ENCODE measurements at places on chromosomes 4 and X. TPM values are rescaled to one million over a fixed set of nuclear protein-coding genes. Genes with fewer than 3 reads are reported as not detected.

DNA sequence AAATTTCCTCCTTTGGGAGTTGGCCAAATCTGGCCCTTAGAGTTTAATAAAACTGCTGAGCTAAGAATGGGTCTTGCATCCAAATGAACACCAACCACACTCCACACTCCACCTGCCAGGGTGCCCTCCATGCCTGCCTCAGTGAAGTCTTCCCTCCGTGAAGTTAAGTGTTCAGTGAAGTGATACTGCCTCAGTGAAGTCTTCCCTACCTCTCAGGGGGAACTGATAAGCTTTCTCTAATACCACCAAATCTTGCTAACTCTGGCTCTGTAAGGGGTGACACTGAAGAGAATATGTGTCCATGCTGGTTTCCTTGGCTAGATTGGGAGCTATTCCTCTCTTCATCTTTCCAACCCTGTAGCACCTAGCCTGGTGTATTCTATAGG lies 27.9 kb downstream of the MED28 start:
- no peak for DNase-seq

DNA sequence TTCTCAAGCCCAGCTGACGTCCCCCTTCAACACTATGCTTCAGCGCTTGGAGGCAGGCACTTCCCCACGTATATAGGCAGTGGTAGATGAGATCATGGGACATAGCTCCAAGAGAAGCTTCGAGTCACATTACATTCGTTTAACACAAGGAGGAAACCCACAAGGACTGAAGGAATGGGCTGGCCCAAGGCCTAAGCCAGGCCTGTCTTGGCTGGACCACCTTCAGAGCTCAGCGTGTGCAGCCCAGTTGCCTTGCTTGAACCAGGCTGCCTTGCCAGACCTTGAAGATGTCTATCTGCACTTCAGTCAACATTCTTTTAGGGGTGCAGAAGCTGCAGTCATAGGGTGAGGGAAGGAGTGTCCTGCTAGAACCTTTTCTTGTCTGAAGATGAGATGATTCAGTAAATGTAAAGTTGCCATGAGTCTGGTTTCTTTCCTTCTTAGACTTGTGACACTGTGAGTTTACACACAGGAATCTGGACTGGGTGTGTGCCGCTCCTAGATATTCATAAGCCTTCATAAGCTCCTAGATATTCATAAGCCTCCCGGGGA lies 144.1 kb upstream of the RBPJ start:
- no peak for DNase-seq

DNA sequence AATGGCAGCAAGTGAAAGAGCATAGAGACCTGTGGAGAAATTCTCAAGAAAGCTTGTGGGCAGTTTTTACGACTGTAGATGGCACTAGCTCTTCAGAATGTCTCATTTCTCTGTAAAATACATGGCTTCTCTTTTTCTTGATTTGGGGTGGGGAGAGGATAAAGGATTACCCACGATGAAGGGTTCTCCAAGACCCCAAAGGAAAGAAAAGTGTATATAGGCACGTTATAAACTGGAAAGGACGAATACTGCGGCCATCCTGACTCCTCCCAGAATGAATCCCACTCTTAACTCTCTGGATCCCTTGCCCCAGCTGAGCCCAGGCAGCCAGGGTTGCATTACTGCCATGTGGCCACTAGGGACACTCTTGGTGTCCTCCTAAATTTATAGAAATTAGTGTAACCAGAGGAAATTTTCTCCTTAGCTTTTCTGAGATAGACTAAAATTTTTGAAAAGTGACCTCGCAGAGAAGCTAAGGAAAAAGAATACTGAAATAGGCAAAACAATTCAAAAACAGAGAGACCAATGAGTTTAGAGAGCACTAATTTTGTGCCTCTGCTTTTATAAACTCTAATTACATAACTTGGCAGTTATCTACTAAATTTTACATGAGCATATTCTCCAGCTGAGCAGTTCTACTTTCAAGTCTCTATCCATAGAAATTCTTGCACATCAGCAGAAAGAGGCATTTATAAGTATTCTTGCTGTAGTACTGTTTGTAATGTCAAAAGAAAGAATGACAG lies 37.8 kb upstream of the PCDH19 start:
- DNase-seq, result no peak

DNA sequence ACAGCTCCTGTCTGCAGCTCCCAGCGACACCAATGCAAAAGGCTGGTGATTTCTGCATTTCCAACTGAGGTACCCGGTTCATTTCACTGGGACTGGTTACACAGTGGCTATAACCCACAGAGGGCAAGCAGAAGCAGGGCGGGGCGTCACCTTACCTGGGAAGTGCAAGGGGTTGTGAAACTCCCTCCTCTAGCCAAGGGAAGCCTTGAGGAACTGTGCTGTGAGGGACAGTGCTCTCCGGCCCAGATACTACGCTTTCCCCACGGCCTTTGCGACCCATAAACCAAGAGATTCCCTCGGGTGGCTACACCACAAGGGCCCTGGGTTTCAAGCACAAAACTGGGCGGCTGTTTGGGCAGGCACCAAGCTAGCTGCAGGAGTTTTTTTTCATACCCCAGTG lies 218.9 kb downstream of the PPP3CA start:
- no peak for DNase-seq

DNA sequence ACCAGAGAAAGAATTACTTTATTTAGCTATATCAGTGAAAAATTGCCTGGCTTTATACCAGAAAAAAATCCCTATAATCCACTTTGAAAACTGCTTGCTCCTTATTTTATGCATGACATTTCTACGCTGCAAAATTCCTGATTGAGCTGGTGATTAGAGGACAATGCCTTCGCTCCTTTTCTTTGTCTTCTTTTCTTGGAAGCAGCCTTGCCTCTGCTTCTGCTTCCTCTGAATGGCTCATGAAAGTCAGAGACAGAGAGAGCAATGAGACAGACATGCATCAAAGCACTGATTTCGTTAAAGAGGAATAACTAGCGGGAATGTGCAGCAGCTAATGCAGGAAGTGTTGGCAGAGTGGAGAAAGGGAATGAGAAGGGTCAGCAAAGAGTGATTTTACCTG lies 294.3 kb upstream of the IGFBP7 start:
- no peak for DNase-seq

GRCh38 chr4:154457471-154457870 lies 34.1 kb downstream of the DCHS2 start:
- no peak for DNase-seq

- DNase-seq, result no peak
These were observed 139.6 kb downstream of the IQCM start for GRCh38 chr4:149676076-149676475.

DNA sequence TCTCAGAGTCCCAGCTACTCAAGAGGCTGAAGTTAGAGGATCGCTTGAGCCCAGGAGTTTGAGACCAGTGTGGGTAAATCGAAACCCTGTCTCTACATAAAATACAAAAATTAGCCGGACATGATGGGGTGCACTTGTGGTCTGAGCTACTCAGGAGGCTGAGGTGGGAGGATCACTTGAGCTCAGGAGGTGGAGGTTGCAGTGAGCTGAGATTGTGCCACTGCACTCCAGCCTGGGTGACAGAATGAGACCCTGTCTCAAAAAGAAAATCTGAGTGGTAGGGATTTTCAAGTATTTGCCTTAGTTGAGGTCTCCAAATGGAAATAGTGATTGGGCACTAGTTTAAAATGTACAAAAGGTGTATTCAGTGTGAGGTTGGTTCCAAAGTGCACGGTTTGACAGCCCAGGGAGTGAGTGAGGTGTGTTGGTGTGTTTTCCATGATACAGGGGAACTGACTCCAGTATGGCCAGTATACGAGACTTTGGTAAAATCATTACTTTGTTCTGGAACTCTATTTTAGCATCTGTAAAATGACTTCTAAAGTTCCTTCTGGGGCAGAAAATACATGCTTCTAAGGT lies 13.8 kb downstream of the ADD1 start:
- DNase-seq, result no peak

DNA sequence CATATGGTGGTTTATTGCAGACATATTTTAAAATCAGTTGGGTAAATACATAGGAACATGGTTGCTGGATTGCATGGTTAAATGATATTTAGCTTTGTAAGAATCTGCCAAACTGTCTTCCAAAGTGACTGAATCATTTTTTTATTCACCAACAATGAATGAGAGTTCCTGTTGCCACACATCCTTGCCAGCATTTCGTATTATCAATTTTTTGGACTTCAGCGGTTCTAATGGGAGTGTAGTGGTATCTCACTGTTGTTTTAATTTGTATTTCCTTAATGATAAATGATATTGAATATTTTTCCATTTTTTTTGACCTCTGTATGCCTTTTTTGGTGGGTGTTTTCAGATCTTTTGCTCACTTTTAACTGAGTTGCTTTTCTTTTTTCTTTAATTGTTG lies 1.4 kb upstream of the MTHFD2L start:
- DNase-seq, result no peak

DNA sequence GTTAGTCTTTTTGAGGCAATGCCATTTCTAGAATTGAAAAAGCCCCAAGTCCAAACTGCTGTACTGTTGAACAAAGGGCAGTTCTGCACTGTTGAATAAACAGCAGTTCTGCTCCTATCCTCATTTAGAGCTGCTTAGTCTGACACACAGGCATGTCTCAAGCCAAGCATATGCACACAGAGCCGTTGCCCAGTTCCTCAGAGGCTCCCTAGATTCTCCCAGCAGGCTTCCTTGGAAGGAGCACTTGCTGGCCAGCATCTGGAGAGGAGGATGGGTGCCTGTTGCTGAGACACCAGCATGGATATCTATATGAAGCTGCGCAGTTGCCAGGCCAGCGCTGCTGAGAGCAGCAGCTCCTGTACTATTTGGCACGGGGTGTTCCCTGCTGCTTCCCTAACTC lies 138.3 kb upstream of the USP38 start:
- DNase-seq, result no peak

- no peak for DNase-seq
These were observed 43.9 kb upstream of the GC start for GRCh38 chr4:71827826-71828225.

GRCh38 chr4:1310031-1310795 lies 20.5 kb downstream of the MAEA start:
- DNase-seq, result peak; percentile 79

OGT gene
- 118 TPM for total RNA-seq

RNF175 gene
- total RNA-seq, result 0.23 TPM

TAPT1 gene
- total RNA-seq, result 60.4 TPM

FAM114A1 gene
- total RNA-seq, result 81.1 TPM

Data from left lung (tissue), 14 donors.